ENCODE measurements at places on chromosomes 16 and 17.

DNA sequence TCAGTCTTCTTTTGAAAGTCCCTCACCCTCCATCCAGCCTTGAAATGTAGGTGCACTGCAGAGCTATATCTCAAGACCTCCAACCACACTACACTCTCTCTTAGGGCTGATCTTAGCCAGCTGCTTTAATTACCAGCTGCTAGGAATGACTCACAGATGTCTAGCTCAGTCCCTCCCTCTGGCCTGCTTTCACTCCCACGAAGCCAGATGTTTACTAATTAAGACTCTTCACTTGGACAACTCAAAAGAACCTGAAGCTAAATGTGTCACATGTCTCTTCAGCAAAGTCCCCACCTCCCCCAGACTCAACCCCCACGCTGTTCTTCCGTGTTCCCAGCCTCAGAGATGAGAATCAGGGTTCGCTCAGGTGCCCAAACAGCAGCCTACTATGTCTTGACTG lies 2.6 kb downstream of the GTF3C1 start:
- DNase-seq: no peak

DNA sequence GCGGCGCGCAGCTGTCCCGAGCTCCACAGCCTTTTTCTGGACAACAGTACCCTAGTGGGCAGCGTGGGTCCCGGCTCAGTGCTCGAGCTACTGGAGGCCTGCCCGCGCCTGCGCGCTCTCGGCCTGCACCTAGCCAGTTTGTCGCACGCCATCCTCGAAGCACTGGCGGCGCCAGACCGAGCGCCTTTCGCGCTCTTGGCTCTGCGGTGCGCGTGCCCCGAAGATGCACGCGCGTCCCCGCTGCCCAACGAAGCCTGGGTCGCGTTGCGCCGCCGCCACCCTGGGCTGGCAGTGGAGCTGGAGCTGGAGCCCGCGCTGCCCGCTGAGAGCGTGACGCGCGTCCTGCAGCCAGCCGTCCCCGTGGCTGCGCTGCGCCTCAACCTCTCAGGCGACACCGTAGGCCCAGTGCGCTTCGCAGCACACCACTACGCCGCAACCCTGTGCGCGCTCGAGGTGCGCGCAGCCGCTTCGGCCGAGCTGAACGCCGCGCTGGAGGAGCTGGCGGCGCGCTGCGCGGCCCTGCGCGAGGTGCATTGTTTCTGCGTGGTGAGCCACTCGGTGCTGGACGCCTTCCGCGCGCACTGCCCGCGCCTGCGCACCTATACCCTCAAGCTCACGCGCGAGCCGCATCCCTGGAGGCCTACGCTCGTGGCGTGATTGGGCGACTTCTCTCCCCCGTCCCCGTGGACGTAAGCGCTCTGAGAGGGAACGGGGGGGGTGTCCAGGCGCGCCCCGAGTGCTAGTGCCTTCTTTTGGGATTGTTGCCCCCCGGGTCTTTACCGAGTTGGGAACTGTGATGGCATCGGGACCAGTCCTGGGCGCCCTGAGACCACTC lies 1.2 kb upstream of the HSF4 start:
- no peak for DNase-seq

DNA sequence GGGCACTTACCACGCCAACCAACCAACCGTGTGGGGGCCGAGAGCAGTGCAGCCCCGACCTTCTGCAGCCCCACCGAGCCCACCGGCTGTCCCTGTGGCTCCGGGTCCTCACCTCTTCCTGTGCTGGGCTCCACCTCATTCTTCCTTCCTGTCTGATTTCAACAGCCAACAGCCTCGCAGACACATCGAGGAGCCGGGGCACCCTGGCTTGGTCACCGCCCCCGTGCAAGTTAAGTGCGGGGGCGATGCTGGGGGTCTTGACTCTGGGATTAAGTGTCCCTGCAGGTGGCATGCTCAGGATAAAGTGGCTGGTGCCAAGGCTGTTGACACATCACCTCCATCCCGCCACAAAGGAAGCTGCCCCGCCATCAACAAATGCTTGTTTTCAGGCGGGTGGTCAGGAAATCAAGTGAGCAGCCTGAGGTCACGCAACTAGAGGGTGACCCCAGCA lies at the start of gene NLRC3:
NLRC3 (minus strand) TSS at position 102 of the 451 bp plus-strand sequence. CDS start 12,367 bp downstream, outside the sequence.
- DNase-seq: no peak

- DNase-seq: no peak
Measured at GRCh38 chr17:37714897-37715296, 30.0 kb downstream of the HNF1B start.

All from vagina (tissue), 2 donors.